ENCODE measurements at places on chromosomes 7 and 10. TPM values are rescaled to one million over a fixed set of nuclear protein-coding genes. Genes with fewer than 3 reads are reported as not detected.

DNA sequence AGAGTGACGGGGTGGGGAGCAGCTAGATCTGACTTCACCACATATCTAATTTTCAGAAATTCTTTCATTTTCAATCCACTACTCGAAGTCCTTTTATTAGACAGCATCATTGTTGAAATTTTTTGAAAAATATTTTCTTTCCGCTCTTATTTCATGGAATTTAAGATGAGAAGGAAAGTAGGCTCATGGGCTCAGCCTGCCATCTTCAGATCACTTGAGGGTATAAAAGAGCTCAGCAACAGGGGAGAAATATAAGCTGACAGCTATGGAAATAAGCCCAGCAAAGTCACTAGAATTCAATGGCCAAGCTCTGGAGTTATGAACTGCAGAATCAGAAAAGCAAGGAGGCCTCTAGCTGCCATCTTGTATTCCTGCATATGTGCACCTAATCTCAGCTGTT, 389.1 kb downstream of the XPNPEP1 start:
- no peaks in the 10 kb centered on the region for H3K4me1 ChIP-seq
- no peak for DNase-seq
- no peak overlapping the region for H3K4me3 ChIP-seq
- no peak overlapping the region for H3K27ac ChIP-seq

GRCh38 chr10:124539935-124540641, 78.5 kb downstream of the LHPP start:
- no peaks in the 10 kb centered on the region for H3K36me3 ChIP-seq
- H3K27ac ChIP-seq: no peak overlapping the region
- H3K4me3 ChIP-seq: no peak overlapping the region
- no peaks in the 10 kb centered on the region for H3K4me1 ChIP-seq
- peaks cover 2% of the 10 kb centered on the region for H3K27me3 ChIP-seq

GRCh38 chr7:144019457-144019856, 19.3 kb downstream of the OR6B1 start:
- H3K36me3 ChIP-seq: no peaks in the 10 kb centered on the region
- peaks cover 19% of the 10 kb centered on the region for H3K4me1 ChIP-seq
- no peak overlapping the region for H3K4me3 ChIP-seq
- peaks cover 1% of the 10 kb centered on the region for H3K27me3 ChIP-seq
- DNase-seq: peak; percentile 94
- H3K27ac ChIP-seq: peak overlapping the region; percentile 84

DNA sequence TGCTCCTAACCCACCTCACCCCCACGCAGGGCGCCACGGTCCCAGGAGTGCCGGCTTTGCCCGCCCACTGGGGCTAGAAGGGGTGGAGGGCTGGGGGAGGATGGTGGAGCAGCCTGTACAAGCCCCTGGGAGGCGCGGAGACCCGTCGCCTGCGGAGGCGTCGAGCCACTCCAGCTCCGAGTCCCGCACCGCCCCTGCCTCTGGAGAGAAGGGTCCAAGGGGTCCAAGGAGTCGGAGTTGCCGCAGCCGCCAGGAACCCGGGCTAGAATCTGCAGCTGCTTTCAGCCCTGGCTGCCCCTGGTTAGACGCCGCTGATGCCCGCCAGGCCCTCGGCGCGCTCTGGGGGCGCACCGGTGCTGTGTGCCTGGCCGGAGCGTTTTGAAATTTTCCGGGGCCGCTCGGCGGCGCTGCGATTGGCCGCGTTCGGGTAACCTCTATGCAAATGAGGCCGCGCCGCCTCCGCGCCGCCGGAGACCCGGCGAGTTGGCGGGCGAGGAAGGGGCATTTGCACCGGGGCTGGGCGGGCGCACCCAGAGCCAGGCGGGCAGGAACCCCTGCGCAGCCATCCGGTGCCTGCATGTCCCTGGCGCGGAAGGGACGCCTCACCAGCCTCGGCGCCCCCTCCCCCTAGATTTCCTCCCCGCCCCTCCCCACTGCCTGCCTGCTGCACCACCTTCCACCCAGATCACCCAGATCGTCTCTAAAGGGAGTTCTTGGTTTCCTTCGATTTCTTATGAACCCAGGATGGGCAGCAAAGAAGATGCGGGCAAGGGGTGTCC, at the start of gene HMX2:
TSS of gene HMX2 (plus strand) at position 502 of the 779 bp plus-strand sequence. CDS start at position 745, 243 bp downstream.
- H3K4me3 ChIP-seq: peak within 1 kb of the TSS; percentile 18
- no peak within 1 kb of the TSS for H3K27ac ChIP-seq
- H3K27me3 ChIP-seq: peaks cover 69% of the 10 kb centered on the region
- no peak for DNase-seq

The COL13A1 gene
- 37.0 TPM for total RNA-seq

- no peak overlapping the region for H3K4me3 ChIP-seq
- H3K27ac ChIP-seq: no peak overlapping the region
- H3K36me3 ChIP-seq: no peaks in the 10 kb centered on the region
- DNase-seq: no peak
- H3K27me3 ChIP-seq: peaks cover 24% of the 10 kb centered on the region
Measured at GRCh38 chr7:131935180-131935579, 378.8 kb upstream of the PODXL start.

DNA sequence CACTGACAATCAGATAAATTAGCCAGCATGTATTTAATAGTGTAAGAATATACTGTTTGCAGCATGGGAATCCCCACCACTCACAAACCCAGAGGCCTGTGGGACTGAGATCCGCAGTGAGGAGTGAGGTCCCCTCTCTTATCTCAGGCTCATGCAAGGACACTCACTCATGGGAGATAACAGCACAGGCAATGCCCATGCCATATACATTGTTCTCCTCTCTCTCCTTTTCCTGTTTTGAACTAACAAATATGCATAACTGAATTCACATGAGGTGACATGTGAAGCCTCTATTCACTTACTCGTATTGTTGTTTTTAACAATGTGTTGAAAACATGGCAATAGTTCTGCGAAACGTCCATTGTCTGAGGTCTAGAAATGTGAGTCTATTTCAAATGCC, 230.5 kb downstream of the ARHGAP21 start:
- peaks cover 4% of the 10 kb centered on the region for H3K27me3 ChIP-seq
- H3K27ac ChIP-seq: no peak overlapping the region
- H3K4me3 ChIP-seq: no peak overlapping the region
- no peaks in the 10 kb centered on the region for H3K4me1 ChIP-seq
- no peaks in the 10 kb centered on the region for H3K36me3 ChIP-seq

- no peak for DNase-seq
- no peak overlapping the region for H3K4me3 ChIP-seq
- peaks cover 6% of the 10 kb centered on the region for H3K4me1 ChIP-seq
- no peaks in the 10 kb centered on the region for H3K36me3 ChIP-seq
Measured at GRCh38 chr10:17386021-17386420, 68.4 kb downstream of the ST8SIA6 start.

DNA sequence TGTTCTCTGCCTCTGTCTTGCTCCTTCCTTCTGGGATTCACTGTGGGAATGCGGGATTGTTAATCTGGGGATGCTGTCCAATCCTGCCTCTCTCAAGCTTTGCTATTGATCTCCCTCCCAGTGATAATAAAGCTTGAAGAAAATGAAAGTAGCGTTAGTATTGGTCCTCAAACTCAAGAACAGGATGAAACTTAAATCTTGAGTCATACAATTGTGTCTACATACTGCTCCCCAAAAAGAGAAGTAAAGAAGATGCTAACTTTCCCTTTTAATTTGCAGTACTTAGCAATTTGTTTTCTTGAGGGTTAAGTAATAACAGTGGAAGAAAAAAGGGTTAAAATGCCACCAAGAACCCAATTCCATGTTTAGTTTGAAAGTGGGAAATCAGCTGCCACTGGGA, 13.6 kb downstream of the CFTR start:
- H3K27ac ChIP-seq: no peak overlapping the region
- DNase-seq: no peak
- H3K27me3 ChIP-seq: peaks cover 2% of the 10 kb centered on the region

DNA sequence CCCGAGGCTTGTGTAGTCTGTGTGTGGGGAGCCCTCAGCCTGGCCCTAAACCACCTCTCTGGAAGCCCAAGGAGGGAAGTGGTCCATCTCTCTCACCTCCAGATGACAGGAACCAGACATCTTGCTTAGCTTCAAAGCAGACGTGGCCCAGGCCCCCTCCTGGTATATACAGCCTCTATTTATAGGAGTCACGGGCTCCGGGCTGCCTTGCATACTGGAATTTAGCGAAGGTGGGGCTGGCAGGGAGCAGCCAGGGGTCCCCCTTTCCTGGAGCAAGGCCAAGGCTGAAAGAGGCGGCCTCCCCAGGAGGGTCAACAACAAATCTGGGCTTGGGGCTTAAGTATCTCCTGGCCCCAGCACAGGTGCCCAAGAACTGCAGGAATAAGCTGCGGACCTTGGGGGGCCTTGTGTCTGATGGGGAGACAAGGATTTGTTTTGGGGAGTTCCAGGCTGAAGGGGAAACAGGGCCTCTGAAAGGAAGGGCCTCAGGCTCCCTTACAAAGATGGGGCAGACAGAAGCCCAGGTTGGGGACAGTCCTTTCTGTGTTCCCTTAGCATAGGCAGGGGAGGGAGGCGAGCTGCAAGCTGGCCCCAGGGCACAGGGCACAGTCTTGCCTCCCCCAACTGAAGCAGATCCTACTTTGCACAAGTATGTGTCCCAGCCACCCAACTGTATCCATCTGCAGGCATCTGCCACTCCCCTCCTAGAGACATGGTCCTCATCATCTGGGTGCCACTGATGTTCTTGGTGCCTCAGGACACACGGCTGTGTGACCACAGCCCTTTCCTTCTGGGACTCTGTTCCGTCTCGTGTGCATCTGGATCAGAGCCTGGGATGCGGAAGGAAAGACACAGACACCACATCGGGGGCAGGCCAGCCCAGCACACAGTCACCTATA, 11.9 kb downstream of the ZCCHC24 start:
- peaks cover 3% of the 10 kb centered on the region for H3K27me3 ChIP-seq
- peaks cover 79% of the 10 kb centered on the region for H3K4me1 ChIP-seq
- H3K36me3 ChIP-seq: peaks cover 19% of the 10 kb centered on the region
- H3K4me3 ChIP-seq: 0 out of 2 replicates have a peak overlapping the region, but pooled peaks have one; percentile 87
- DNase-seq: no peak

The CAV2 gene
- 157 TPM for total RNA-seq

The GNAI1 gene
- total RNA-seq: 70.9 TPM

- peaks cover 8% of the 10 kb centered on the region for H3K27me3 ChIP-seq
- H3K4me3 ChIP-seq: no peak overlapping the region
- no peaks in the 10 kb centered on the region for H3K36me3 ChIP-seq
- H3K4me1 ChIP-seq: 0 out of 2 replicates have a peak, but pooled peaks cover 5% of the 10 kb centered on the region
Measured at GRCh38 chr7:1787241-1787640, 117.2 kb downstream of the ELFN1 start.

DNA sequence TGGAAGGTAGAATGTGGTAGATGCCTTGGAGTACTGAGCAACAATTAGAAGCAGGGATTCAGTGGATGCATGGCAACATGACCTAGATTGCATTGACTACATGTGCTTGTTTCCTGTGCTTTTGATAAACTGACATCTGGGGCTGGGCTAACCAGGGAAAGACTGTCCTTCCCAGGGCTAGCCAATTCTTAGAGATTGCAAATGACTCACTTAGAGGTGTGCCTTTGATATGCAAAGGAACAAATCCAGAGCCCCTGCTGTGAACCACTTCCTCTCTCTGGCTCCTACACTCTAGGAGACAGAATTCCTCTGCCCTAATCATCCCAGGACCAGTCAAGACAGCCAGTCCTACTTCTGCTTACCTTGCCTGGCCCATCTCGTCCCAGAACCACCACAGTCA, 651.5 kb downstream of the LRMDA start:
- no peaks in the 10 kb centered on the region for H3K27me3 ChIP-seq
- peak; percentile 19 for DNase-seq
- H3K4me3 ChIP-seq: no peak overlapping the region
- peaks cover 48% of the 10 kb centered on the region for H3K4me1 ChIP-seq

DNA sequence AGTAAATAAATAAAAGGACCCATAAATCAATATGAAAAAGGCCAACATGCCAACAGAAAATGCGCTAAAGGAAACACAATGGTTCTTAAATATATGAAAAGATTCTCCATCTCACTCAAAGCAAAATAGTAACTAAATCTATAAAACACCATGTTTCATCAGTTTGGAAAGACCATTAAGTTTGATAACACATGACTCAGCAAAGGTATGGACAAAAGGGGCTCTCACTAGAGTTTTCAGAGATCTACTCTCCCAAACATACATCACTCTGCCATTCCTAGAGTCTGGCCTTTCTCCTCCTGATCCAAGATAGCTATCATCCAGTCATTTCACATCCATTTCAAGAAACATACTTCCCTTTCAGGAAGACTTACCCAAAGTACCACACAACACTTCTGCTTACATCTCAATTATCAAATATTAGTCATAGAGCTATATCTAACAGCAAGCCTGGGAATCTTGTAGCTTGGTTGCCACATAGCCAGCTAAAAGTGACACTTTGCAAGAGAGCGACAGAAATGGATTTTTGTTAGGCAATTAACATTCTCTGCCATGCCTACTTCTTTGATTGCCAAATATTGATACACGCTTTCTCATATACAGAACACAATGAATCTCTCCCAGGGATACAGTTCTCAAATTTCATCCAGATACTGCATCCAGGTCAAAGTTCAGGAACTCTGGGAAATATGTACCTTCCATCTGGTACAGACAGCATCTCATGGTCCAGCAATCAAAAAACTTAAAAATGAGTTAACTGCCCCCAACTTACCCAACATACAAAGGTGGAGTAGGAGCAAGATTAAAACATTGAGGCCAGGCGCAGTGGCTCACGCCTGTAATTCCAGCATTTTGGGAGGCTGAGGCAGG, 28.8 kb downstream of the TOMM7 start:
- no peak for DNase-seq
- H3K27ac ChIP-seq: no peak overlapping the region
- no peak overlapping the region for H3K4me3 ChIP-seq
- no peaks in the 10 kb centered on the region for H3K27me3 ChIP-seq

The TMEM168 gene
- 19.3 TPM for total RNA-seq

The ADCYAP1R1 gene
- not detected for total RNA-seq

DNA sequence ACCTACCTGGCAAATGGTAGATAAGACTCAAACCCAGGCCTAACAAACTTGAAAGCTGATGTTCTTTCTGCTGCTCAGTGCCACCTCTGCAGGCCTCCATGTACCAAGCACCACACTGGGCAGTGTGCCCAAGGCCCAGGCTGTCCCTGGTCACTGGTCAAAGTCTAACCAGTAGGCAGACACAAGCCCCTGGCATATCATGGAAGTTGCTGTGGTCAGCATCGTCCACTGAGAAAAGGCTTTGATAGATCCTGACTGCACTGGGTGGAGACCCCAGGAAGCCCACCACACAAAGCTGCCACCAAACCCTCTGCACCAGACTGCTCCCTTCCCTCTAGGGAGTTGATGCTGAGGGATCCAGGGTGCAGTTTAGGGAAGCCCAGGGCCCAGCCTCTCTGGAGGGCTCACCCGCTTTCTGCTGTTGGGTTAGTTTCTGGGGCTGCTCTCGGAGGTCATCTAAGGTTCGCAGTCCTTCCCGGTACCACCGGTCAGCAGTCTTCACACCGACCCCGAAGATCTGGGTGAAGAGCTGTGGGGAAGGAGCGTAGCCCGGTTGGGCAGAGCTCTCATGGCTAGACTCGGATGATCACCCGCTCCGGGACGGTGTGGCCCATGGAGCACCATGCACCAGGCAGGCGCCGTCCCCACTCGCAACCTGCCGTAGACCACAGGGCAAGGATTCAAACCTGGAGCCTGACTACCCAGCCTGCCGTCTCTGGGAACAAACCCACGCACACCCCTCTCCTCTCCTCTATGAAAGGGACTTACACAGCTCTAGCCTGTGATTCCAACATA, 6.0 kb downstream of the POLM start:
- H3K27me3 ChIP-seq: peaks cover 10% of the 10 kb centered on the region
- DNase-seq: no peak
- peaks cover 43% of the 10 kb centered on the region for H3K4me1 ChIP-seq
- H3K4me3 ChIP-seq: no peak overlapping the region
- H3K27ac ChIP-seq: peak overlapping the region; percentile 60
- H3K36me3 ChIP-seq: peaks cover 35% of the 10 kb centered on the region

The HOXA1 gene
- total RNA-seq: 0.57 TPM

The EBF3 gene
- total RNA-seq: 0.20 TPM

- no peaks in the 10 kb centered on the region for H3K36me3 ChIP-seq
- no peaks in the 10 kb centered on the region for H3K27me3 ChIP-seq
- no peak for DNase-seq
- H3K4me1 ChIP-seq: no peaks in the 10 kb centered on the region
- H3K4me3 ChIP-seq: no peak overlapping the region
- H3K27ac ChIP-seq: no peak overlapping the region
Measured at GRCh38 chr7:11394438-11394837, 420.8 kb downstream of the PHF14 start.

The C10orf62 gene
- not detected for total RNA-seq
